ENCODE measurements at places on chromosomes 2 and 18.

DNA sequence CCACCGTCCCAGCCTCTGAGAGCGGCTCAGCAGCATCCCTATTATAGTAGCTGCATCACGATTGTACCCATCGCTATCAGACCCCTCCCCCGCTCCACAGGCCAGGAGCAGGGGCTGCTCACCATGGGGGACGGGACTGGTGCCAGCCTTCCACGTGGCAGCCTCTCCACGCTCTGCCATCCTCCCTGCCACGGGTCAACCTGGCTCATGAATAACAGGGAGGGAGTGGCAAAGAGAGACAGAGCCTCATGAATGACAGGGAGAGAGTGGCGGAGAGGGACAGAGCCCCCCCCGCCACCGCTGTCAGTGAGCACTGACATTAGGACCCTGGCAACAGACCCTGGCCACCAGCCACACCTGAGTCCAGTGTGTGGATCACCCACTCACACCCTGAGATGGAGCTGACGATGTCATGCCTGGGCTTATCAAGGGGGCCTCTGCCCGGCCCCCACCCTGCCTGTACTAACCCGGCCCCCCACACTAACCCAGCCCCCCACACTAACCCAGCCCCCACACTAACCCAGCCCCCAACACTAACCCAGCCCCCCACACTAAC is 16.9 kb downstream of the CROCC2 start:
- no peak for DNase-seq

- no peak for DNase-seq
Observed at GRCh38 chr2:85935746-85936208, 47.0 kb upstream of the ST3GAL5 start.

DNA sequence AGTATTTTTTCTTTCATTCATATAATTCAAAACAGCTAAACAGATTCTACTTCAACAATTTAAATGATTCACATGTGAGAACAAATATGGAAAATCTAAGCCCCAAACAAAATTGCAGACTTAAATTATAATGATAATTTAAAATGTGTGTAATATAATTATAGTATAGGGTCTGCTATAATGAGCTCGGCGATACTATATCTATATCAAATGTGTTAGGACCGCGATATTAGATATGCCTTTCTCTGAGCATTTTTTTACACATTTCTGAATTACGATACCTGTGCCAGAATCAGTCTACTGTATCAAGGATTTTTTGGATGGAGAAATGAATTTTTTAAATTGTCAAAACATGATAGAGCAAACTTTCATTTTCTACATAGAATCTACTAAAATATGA is 808.8 kb upstream of the POU3F3 start:
- no peak for DNase-seq

DNA sequence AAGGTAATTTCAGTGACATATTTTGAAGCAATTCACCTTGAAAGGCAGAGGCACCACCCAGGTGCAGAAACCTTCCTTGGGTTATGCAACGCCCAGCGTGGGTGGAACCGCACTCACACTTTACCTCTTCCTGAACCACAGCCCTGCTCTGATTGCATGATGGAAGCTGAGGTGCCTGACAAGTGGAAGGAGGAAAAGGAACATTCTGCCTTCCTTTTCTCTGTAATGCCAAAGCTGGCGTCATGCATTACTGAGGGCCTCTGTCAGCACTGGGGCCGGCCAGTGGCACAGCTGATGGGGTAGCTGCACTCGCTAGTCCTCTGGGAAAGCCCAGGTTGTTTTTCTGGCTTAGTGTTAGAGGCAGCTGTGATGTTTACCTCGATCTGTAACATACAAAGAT is 266.5 kb downstream of the NEDD4L start:
- DNase-seq, result no peak

GRCh38 chr2:111665551-111666116 is 218.4 kb downstream of the ANAPC1 start:
- no peak for DNase-seq

Data from T follicular helper cell (primary cell).